ENCODE measurements at places on chromosomes 2 and 18. TPM values are rescaled to one million over a fixed set of nuclear protein-coding genes. Genes with fewer than 3 reads are reported as not detected.

Gene MRPL44
- 49.4 TPM for total RNA-seq

Gene HK2
- total RNA-seq: 396 TPM

Gene EVX2
- total RNA-seq: not detected

Gene FAP
- 1.1 TPM for total RNA-seq

Gene MC5R
- total RNA-seq: not detected

Gene FAM98A
- 35.0 TPM for total RNA-seq

Gene SPP2
- not detected for total RNA-seq

Gene PAX3
- total RNA-seq: not detected

Gene STEAP3
- 26.6 TPM for total RNA-seq

Gene STK39
- 41.2 TPM for total RNA-seq

Gene PLA2R1
- total RNA-seq: 6.7 TPM

Gene ATOH8
- 2.5 TPM for total RNA-seq

Gene LRP1B
- 0.19 TPM for total RNA-seq

Gene GALNT5
- 56.3 TPM for total RNA-seq

Gene ANXA4
- 258 TPM for total RNA-seq

Gene SLC5A7
- 0.42 TPM for total RNA-seq

Gene GKN2
- total RNA-seq: not detected
